ENCODE measurements at places on chromosomes 6 and 20. TPM values are rescaled to one million over a fixed set of nuclear protein-coding genes. Genes with fewer than 3 reads are reported as not detected.

GRCh38 chr6:21596949-21597682, 3.6 kb downstream of the SOX4 start:
- no peak for DNase-seq

GRCh38 chr6:140774080-140774505, 1358.6 kb upstream of the GJE1 start:
- no peak for DNase-seq

DNA sequence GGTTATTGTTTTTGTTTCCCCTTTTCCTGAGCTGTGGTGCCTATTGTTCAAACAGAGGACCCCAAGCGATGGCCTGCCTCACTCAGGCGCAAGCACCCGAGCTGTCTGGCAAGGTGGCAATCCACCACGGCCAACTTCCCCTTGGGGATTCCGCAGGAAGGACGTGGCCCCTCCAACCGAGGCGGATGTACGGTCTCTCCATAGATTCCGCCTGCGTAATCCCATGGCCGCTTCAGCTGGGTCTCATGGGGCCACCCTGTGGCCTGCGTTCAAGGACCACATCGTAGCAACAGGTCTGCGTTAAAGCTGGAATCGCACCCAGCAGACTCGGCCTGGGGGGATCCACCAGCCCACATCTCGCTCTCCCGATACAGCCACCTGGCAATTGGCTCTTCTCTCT, 79.9 kb downstream of the CEBPB start:
- DNase-seq: no peak

DNA sequence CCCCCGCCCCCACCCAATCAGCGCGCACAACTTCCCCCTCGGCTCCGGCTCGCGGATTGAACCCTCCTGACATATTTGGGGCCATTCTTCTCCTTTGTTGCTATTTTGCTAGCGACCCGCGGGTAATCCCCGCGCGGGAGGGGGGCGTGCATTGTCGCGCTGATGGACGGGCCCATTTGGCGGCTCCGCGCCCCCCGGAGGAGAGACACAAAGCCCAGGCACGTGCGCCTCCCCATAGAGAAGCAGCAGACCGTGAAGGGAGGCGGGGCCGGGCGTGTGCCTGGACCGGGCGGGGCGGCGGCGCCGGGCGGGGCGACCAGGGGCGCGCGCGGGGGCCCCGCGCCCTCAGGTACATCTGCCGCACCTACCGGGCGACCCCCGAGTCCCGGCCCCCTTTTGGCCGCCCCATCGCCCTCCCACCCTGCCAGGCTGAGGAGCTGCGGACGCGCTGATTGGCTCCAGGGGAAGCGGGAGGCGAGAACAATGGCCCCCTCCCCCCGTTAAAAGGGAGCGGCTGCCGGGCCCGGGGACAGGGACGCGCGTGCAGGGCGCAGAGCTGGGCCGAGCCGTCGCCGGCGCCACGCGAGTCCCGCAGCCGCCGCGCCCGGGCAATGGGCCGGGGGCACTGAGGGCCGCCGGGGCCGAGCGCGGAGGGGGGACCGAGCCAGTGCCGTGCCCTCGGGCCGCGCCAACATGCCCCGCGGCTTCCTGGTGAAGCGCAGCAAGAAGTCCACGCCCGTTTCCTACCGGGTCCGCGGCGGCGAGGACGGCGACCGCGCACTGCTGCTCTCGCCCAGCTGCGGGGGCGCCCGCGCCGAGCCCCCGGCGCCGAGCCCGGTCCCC, at the start of gene INSM1:
INSM1 (plus strand) TSS at position 530 of the 843 bp plus-strand sequence; CDS start at position 694, 164 bp downstream.
- DNase-seq: no peak

DNA sequence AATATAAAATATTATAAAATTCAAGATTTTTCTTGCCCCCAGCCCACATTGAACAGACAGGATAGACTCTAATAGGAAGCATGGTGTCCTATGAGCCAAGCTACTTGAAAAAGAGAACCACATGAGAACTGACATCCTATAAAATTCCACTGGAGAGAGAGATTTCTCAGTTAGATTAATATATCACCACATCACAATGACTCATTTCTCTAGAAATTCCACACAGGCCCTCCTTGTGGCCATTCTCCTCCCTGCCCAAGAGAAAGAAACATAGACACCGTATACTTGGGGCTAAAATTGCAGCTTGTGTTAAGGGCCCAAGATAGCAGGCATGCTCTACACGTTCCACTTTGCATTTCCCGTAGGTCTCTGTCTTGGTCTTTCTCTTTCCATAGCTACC, 481.4 kb downstream of the PTPRT start:
- no peak for DNase-seq

- no peak for DNase-seq
Observed at GRCh38 chr6:106549521-106549920, 79.8 kb downstream of the RTN4IP1 start.

GRCh38 chr6:20468209-20468608, 66.0 kb upstream of the CDKAL1 start:
- DNase-seq: no peak

DNA sequence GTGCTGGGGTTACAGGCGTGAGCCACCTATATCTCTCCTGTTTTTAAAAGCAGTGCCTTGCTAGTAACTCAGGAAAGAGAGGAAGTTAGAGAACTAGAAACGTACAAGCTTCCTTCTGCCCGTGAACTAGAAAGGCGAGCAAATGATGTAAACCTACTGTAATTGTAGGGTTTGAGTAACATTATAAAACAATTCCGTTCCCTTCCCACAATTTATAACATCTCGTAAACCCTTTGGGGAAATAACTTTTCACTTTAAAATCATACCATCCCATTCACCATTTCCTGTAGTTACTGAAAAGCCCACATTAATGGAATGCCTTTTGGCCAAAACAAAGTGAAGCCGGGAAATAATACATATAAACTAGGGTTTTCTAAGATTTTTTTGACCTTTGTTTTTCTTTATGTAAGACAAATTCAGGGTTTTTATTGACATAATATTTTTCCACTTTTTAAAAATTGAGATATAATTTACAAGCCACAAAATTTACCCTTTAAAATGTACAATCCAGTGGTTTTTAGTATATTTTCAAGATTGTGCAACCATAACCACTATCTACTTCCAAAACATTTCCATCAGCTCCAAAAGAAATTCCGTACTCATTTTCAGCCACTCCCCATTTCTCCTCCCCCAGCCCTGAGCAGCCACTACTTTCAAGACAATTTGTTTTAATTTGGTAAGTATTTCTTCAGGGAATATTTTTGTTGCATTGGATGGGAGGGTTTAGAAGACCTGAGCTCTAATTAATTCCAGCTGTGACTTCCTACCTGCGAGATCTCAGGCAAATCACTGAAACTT, 175.1 kb upstream of the PDE10A start:
- DNase-seq: no peak

Gene ZBTB46
- polyA plus RNA-seq: 18.8 TPM

Gene AKAP7
- polyA plus RNA-seq: 14.9 TPM

Gene TRIM40
- polyA plus RNA-seq: 0.06 TPM

Gene ZNF334
- polyA plus RNA-seq: 27.6 TPM

Gene ISM1
- 5.3 TPM for polyA plus RNA-seq

Measured in right renal pelvis (tissue), 4 donors.